ENCODE measurements at places on chromosomes 6 and 20. TPM values are rescaled to one million over a fixed set of nuclear protein-coding genes. Genes with fewer than 3 reads are reported as not detected.

Gene SLC52A3
- total RNA-seq = not detected

Gene SIRPB1
- 1.2 TPM for total RNA-seq

Gene ZNF334
- total RNA-seq = 1.6 TPM

Gene MEP1A
- not detected for total RNA-seq

Gene BTNL2
- not detected for total RNA-seq

Gene OR14J1
- not detected for total RNA-seq

Gene ELOVL5
- 72.3 TPM for total RNA-seq
